ENCODE measurements at places on chromosomes 16 and 17.

DNA sequence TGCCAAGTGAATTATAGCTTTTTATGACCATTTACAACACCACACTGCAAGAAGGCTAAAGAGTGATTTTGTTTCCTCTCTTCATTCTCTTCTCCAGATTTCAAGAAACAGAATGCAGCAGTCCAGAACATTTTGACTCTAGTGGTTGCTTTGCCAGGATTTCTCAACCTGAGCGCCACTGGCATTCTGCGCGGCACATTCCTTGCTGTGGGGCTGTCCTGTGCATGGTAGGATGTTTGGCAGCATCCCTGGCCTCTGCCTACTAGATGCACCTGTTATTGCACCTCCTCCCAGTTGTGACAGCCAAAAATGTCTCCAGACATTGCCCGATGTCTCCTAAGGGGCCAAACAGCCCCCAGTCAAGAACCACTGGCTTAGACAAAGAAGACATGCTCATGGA is 25.7 kb upstream of the SLC39A11 start:
- DNase-seq: no peak

- DNase-seq: no peak
These were observed 20.6 kb upstream of the B4GALNT2 start for GRCh38 chr17:49111934-49112333.

- no peak for DNase-seq
These were observed 19.8 kb downstream of the PLXDC1 start for GRCh38 chr17:39131616-39132015.

DNA sequence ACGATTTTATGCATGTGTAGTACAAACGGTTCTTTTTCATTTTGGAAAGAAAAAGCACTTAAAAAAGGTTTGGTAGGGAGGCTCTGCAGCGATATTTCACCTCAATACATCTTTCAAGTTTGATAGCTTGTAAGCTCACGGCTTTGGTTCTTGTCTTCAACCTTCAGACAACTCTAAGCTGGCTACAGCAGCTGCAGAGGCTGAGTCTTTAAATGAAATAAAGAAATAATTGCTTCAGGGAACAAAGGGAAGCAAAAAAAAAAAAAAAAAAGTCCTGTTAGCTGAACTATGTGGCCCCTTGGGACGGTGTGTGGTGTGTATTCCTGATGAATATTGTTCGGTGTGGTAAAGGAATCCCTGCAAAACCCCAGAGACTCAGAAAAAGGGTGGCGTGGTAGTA is 265.1 kb downstream of the NTN1 start:
- no peak for DNase-seq

DNA sequence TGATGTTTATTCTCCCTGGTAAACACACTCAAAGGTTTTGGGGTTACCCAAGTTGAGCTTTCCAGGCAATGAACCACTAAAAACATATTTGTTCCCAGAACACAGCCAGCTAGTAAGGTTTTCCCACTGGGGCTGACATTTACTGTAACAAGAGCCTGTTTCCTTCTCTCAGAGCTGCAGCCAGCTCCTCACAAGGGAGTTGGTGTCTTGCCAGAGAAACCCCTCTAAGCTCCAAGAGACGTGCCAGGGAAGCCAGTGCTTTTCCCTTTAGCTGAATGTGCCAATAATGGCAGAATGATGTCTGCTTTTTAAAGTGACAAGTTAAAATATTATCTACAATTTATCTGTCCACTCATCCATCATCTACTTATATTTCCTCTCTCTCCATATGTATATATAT is 170.8 kb upstream of the RBFOX1 start:
- DNase-seq: no peak

DNA sequence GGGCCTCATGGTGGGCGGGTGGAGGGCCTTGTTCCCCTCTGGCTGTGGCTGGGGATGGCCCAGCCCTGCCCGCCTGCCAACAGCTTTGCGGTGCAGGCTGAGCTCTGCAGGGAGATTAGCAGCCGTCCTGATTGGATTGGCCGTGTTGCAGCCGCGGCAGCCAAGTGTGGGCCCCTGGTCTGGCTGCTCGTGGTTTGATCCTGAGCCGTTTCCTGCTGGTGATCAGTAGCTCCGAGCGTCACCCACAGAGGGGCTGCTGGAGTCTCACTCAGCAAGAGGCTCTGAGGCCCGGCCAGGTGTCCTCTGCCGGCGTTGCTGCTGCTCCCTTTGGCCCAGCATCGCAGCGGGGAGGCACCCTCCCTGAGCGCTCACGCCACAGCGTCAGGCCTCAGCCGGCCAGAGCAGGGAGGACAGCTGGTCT is 32.5 kb downstream of the BAIAP2 start:
- DNase-seq: peak; percentile 63

GRCh38 chr17:19867329-19868078 is at the start of gene ULK2:
Gene ULK2, minus strand, starts transcription at chr17:19867936. Its CDS starts 519 bp downstream, at chr17:19867417.
- DNase-seq: peak; percentile 85

DNA sequence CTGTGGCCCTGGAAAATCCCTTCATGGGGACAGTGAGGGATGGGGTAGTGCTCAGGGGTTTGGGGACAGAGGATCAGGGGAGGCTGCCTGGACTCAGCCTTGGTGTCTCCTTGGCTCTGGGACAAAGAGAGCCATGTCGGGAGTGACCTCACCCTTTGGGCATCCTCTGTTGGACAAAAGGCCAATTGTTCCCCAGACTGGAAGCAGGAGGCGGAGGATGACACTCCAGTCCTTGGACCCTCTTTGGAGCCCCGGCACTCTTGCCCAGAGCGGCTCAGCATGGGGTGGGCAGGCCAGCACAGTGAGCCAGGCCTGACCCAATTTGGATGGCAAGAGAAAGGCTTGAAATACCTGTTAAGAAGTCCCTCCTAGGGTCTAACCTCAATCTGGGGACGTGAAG is 39.4 kb upstream of the PHB1 start:
- DNase-seq: no peak

Measured in iris pigment epithelial cell (primary cell).